ENCODE measurements at places on chromosomes 3 and 15.

DNA sequence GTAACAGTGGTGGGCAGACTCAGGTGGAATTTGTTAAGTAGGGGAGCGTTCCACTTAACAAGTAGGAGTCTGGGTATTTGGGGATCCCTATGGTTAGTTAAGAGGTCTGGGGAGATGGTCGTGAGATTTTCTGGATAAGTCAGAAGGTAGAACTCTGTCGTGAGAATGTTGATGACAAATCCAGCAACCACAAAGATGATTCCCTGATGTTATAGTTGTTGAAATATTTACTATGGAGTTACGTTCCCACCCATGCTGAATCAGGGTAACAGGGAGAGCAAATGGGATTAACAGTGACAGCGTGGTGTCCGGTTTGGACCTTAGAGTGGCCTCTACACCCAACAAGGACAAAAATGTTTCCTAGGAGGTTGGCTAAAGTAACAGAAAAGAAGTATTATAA is 110.8 kb downstream of the MFSD1 start:
- no peak for DNase-seq

- DNase-seq = no peak
Observed at GRCh38 chr15:98966091-98966787, 41.4 kb downstream of the PGPEP1L start.

- DNase-seq = no peak
Observed at GRCh38 chr3:164352991-164353390, 725.3 kb downstream of the SI start.

GRCh38 chr3:170021083-170021482 is 16.7 kb upstream of the GPR160 start:
- no peak for DNase-seq

DNA sequence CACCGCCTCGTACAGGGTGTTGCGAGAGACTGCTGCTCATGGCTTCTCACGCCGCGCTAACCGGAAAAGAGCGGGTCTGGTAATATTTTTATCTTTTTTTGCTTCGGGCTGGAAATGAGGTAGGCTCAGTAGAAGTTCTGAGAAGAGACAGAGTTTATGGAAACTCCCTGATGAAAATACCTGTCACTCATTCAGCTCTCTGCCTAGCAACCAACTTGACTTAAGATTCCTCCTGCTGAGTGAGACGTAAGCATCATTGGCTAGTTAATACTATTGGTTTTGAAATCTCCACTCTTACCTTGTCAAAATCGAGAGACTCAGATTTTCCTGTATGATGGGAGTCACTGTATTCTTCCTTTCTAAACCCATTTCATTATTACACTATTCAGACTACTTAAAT is 181.7 kb downstream of the PTPRG start:
- no peak for DNase-seq

- DNase-seq = no peak
Observed at GRCh38 chr3:87359826-87360225, 83.4 kb upstream of the POU1F1 start.

DNA sequence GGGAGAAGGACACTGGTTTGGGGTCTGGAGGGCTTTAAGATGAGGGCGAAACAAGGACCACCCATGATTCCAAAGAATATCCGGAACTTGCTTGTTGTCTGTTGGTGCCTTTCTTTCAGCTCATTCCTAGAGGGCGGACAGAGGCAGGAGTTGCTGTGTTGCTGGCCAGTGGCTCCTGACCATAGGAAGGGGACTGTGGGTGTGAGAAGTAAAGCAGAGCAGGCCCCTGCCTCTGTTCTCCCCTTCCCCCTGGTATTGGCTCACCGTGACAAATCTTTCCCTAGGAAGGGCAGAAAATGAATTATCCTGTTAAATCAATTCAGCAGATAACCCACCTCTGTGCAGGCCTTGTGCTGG is 89.1 kb downstream of the LIPC start:
- no peak for DNase-seq

GRCh38 chr3:44954962-44955361 is 21.0 kb downstream of the ZDHHC3 start:
- no peak for DNase-seq

DNA sequence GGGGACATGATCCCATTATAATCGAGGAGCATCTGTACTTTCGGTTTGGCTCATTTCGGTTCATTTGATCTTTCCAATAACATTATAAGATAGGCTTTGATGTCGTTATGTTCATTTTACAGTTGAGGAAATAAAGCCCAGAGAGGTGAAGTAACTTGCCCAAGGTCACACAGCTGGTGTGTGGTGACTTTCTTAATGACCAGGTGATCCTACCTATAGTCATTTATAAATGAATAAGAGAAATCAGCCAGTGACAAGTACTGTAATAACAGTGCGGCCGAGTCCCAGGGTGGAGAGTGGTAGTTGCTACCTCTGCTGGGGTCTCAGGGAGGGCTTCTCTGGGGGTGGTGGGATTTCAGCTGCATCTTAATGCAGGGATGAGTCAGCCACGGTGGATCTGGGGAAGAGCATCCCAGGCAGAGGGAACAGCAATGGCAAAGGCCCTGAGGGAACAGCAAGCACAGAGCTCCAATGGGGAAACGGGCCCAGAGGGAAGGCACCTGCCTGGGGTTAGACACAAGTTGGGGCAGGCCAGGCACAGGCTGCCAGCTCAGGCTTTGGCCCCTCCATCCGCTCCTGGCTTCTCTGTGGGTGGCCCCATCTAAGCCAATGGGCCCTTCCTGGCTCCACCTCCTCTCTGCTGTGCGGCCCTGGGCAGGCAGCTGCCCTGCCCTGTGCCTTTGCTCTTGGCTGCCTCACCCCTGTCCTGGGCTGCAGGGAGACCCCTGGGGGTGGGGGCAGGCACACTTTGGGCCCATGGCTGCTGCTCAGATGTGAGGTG is 1.1 kb upstream of the FBLN2 start:
- DNase-seq = no peak

- DNase-seq = no peak
Observed at GRCh38 chr3:186024210-186024609, 84.7 kb downstream of the ETV5 start.

GRCh38 chr15:75037685-75038084 is 14.3 kb downstream of the PPCDC start:
- DNase-seq = no peak

DNA sequence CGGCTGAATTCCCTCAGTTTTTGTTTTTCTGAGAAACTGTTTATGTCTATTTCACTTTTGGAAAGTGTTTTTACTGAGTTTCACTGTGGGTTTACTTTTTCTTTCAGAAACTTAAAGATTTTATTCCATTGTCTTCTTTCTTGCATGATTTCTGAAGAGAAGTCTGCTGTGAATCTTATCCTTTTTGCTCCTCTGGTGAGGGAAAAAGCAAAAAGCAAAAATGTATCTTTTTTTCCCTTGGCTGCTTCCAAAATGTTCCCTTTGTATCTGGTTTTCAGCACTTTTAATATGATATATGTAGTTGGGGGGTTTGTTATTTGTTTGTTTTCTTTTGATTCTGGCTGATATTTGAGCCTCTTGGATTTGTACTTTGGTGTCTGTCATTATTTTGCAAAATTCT is 538.0 kb downstream of the GABRG3 start:
- no peak for DNase-seq

DNA sequence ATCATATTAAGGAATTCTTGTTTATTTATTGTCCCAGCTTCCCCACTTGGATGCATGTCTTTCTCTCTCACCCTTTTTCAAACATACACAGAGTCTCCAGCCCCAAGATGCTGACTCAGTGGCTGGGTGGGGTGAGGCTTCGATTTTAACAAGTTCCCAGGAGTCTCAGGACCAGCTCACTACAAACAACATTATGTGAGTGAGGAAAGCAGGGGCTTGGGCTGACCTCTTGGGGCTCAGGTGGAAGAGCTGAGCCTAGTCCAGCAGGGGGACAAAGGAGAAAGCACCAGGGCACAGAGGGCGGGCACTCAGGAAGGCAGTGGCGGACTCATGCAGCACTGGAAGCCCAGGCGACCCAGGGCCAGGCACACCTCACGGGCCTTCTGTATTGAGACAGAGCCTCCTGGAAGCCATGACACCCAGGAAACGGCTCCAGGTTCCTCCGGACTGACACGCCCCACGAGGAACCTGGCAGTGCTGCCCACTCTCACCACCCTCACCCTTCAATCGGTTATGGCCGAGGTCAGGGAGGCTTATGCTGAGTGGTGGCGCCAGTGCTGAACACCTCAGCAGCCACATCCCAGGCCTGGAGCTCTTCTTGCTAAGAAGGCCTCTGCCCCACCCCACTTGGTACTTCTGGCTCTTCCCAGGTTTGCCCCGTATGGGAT is 97.4 kb downstream of the LRIG1 start:
- DNase-seq = no peak

GRCh38 chr15:25718597-25718996 is 144.5 kb downstream of the ATP10A start:
- DNase-seq = no peak

Data from activated naive CD4-positive, alpha-beta T cell treated with anti-CD3 and anti-CD28 coated beads, Interleukin-2, amount 10 ng/mL, durations not matched to agents 7 days and 5 days (primary cell).